CD4-positive, alpha-beta T cell treated with Interleukin-2 at 100 ng/mL for 4 hours (primary cell): ENCODE measurements at places on chromosomes 3 and 15.
A peak's percentile ranks its signal among the peaks of the same experiment; 100 is the strongest.

GRCh38 chr15:45140557-45141250, 10.9 kb downstream of the DUOX1 start:
- DNase-seq, result no peak

- DNase-seq, result no peak
Measured at GRCh38 chr3:190155752-190156151, 35.1 kb upstream of the P3H2 start.

DNA sequence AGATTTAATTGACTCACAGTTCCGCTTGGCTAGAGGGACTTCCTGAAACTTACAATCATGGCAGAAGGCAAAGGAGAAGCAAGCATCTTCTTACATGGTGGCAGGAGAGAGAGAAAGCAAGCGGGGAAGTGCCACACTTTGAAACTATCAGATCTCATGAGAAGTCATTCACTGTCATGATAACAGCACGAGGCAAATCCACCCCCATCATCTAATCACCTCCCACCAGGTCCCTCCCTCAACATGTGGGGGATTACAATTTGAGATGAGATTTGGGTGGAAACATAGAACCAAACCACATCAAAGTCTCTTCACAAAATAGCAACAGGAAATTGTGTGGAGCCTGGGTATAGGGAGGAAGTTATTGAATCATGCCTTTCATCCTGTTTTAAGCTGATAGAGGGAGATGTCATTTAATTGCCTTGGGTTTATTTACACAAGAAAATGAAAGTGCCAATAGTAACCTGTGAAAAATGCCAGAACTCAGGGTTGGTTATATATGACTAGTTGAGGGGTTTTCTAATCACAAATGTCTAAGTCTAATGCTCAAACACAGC, 624.8 kb upstream of the LMCD1 start:
- DNase-seq, result peak; percentile 56

DNA sequence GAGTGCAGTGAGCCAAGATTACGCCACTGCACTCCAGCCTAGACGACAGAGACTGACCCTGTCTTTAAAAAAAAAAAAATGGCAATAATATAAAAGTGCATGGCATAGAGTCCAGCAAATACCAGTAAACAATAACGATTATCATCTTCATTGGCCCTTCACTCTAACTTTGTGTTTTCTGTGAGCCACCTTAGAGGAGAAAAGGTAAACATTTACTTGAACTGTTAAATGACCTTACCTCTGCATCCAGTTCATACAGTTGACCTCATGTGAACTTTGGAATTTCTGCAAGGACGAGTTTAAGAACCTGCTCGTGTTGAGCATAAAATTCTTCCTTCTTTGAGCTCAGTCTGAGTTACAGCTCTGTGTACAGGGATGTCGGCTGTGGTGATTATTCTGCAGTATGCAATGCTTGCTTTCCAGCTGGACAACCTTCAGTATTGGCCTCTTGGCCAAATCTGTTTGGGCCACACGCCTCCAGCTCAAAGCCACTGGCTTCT, 56.6 kb downstream of the RLBP1 start:
- no peak for DNase-seq

DNA sequence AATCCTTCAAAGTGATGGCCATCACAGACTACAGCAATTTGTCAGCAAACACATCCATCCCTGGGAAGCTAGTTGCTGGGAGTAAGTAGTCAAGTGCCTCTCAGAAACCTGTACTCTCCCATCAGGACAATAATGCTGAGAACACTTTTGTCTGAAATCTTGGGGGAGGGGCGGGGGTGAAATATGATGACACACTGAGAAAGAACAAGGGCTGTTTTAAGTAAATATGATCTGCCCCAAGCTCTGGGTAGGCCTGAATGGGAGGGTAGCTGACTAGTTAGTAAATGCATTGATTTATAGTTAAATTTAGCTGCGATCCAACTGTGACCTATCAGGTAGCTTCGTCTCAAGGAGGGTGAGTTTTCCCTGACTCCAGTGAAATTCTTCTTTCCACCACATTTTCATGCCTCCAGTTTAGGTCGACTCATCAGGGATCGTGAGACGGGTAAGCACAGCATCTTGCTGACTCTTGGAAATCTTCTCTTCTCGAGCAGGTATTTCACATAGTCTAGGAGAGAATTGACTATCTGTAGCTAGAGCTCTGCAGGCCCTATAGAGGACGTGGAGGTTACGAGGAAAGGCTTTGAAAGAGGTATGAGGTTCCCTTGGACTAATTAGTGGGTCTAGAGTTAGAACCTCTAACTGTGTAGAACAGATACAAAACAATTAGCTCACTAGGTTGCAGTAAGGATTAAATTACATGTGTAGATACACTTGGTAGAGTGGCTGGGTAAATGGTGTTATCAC, 213.4 kb upstream of the SLC2A2 start:
- DNase-seq, result no peak

GRCh38 chr15:76865548-76865991, 39.6 kb downstream of the SCAPER start:
- DNase-seq, result no peak

- DNase-seq, result no peak
Measured at GRCh38 chr3:50112462-50112861, 23.7 kb downstream of the RBM5 start.

- no peak for DNase-seq
Measured at GRCh38 chr3:44055951-44056350, 185.7 kb upstream of the TOPAZ1 start.

GRCh38 chr15:81763304-81763703, 282.5 kb downstream of the MEX3B start:
- no peak for DNase-seq

DNA sequence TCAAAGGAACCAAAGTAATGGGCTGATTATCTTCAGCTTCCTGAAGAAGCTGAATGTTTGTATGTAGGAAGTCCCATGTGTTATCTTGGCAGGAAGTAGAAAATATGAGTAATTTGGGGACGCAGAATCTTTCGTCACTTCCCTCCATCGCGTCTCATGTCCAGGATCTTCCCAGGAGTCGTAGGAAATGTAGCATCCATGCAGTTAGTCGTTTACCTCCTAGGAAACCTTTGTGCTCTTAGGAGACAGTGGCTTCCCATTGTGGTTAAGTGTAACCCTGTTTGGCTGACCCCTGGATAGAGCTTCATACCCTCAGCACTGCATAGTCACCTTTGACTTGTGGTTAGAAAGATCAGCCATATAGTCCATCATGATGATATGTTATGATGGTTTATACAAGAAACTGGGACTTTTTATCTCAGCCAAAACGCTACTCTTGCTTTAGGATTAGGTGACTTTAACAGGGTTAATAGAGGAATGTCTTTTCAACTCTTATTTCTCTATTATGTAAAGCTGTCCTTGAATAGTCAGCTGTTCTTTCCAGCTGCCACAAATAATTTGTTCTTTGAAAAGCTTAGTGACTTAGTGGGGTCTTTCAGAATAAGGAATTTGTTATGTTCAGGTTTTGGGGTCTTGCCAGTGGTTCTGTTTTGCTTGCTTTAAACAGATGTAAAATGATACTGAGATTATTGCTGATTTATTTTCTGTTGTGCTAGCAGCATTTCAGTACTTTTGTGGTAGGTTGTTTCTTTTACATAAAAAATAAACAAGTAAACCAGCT, 92.2 kb downstream of the KLHL25 start:
- peak; percentile 70 for DNase-seq

GRCh38 chr15:33968821-33969220, 524 bp downstream of the CHRM5 start:
- no peak for DNase-seq

DNA sequence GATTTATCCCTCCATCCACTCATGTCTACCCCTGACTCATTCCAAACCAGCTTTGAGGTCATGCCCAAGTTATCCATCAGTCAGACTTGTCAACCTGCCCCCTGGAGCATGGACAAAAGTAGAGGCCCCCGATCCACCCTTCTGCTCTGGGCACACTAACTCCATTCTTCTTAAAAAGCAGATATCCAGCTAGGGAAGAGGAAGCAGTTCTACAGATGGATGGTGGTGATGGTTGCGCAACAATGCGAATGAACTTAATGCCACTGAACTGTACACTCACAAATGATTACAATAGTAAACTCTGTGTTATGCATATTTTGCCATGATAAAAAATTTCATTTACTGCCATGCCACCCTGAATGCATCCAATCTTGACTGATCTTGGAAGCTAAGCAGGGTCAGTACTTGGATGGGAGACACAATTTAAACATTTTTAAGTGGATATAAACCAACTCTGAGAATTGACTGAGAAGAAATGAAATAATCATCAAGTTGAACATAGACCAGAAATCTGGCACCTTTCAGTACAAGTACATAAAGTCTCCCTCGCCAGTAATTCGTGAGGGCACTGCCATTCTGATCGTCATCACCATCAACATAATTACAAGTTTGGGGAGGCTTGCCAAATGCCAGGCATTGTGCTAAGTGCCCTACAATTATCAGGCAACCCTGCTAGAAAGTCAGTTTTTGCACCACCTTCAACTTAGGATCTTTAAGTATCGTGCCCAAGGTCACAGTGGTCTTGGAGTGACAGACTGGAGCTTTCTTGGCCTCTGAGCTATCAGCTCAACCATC, 124.8 kb downstream of the ATP10A start:
- no peak for DNase-seq

DNA sequence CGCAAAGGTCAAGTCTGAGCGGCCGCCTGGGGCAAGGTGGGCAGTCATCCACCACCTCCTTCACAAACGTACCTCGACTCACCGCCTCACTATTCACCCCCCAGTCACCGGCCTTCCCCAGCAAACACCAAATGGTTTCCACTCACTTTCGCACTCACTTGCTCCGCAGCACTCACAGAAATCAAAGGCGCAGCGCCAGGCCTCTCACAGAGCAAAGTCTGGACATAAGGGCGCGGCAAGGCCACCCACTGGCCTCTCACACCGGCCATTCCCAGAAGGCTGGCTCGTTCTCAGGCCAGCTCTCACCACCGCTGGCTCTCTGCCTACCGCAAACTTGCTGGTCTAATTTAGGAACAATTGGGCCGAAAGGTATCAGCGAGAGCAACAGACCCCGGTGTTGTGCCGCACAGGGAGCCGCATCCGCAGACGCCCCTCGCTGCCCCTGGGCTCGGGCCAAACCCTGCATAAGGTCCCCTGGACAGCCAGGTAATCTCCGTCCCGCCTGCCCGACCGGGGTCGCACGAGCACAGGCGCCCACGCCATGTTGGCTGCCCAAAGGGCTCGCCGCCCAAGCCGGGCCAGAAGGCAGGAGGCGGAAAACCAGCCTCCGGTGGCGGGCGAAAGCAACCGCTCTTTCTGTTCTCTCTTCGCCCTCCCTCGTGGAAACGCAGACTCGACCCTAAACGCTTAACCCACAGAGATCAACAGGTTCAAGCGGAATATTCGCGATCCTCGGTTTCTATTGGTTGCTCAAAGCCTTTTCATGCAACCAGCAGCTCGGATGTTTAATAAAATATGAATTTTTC, 2.9 kb downstream of the SHOX2 start:
- DNase-seq, result no peak

- DNase-seq, result no peak
Measured at GRCh38 chr15:75727031-75727531, 14.4 kb upstream of the CSPG4 start.

DNA sequence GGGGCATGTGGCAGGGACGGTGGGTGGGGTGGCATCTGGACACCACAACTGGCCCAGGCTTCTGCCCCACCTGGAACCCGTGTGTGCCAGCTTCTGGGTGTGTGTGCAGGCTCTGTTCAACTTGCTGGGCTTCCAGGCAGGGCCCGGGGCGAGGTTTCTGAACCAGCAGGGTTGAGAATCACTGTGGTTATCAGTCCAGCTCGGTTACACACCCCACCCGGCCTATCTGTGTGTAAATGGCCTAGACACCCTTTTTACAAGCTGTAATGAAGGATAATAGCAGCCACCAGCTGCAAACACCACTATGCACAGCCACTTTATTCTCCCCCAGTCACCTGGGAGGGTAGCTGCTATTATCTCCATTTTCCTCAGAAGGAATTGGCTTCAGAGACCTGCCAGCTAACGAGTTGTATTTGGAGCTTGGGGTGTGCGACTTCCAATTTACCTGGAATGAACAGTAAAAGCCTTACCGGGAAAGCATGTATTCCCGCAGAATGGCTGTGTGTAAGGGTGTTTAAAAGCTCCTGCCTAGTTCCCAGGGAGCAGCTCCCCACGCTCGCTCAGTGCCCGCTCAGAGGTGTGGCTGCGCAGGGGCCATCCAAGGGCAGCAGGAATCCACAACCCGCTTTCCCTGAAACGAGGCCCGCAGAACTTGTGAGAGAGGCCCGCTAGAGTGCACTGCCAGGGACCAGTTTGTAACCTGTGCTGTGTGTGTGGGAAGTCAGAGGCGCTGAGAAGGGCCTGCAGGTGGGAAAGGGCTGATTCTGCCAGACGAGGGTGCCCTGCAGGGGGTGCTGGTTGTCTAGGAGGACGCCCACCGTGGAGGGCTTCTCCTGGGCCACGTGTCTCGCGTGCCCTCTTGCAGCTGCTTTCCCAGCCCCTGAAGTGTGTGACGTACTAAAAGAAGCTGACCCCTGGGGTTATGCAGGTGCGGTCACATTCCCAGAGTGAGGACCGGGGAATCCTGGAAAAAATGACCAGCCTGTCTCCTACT, 83.5 kb downstream of the C3orf70 start:
- DNase-seq, result no peak

DNA sequence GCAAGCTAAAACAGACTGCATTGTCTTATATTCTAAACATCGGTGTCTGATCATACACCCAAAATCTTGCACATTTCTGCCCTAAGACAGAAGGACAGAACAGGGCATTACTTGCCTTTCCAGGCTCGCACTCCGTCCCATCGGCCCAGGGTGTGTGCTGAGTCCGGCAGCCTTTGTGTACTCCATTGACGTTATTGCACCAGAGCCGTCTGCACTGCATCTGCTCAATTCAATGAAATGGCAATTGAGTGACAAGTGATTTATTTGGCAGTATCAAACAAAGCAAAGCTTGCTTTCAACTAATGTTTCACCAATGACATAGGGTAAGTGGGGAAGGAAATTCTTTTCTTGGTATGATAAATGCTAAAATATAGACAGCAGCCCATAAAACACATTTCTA, 40.0 kb downstream of the ADAMTS9 start:
- no peak for DNase-seq

DNA sequence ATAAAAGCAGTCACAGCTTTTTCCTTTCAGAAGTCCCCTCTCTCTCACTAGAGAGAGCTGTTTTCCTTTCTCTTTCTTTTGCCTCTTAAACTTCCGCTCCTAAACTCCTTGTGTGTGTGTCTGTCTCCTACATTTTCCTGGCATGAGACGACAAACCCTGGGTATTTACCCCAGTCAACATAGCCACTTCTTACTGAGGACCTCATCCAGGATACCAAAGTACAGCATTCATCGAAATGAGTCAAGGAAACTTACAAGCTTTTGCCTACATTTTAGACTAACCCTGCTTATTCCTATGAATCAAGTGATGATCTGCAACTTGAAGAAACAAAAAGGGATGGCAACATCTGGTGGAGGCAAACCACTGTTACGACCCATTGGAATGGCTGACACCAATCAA, 16.7 kb downstream of the PATL2 start:
- DNase-seq, result no peak
